Adipose tissue (tissue), 3 donors: ENCODE measurements at places on chromosomes 5 and 9. TPM values are rescaled to one million over a fixed set of nuclear protein-coding genes. Genes with fewer than 3 reads are reported as not detected.

The C5orf63 gene
- 4.7 TPM for polyA plus RNA-seq

The ZDHHC11B gene
- 4.4 TPM for polyA plus RNA-seq

The ENTREP1 gene
- 4.3 TPM for polyA plus RNA-seq

The FOXD4L3 gene
- not detected for polyA plus RNA-seq

The INSL4 gene
- not detected for polyA plus RNA-seq

The DAB2IP gene
- 20.6 TPM for polyA plus RNA-seq

The TMEM215 gene
- polyA plus RNA-seq: not detected

The ZNF483 gene
- polyA plus RNA-seq: 0.42 TPM

The PHYHD1 gene
- 51.5 TPM for polyA plus RNA-seq

The PTGER4 gene
- polyA plus RNA-seq: 18.5 TPM

The IFNK gene
- not detected for polyA plus RNA-seq

The CAVIN4 gene
- polyA plus RNA-seq: 0.10 TPM

The TOMM5 gene
- 62.7 TPM for polyA plus RNA-seq

The PRR16 gene
- polyA plus RNA-seq: 3.6 TPM

The TMEFF1 gene
- polyA plus RNA-seq: 0.03 TPM
